ENCODE measurements at places on chromosomes 6 and 20. TPM values are rescaled to one million over a fixed set of nuclear protein-coding genes. Genes with fewer than 3 reads are reported as not detected.

Gene SOBP
- total RNA-seq, result 6.9 TPM

Gene GJA10
- not detected for total RNA-seq

GRCh38 chr6:116438590-116439448 is 22.4 kb upstream of the CALHM6 start:
- H3K4me1 ChIP-seq, result peaks cover 2% of the 10 kb centered on the region
- H3K27ac ChIP-seq, result no peak overlapping the region
- H3K4me3 ChIP-seq, result no peak overlapping the region
- peaks cover 9% of the 10 kb centered on the region for H3K36me3 ChIP-seq
- H3K27me3 ChIP-seq, result no peaks in the 10 kb centered on the region

- H3K27me3 ChIP-seq, result no peaks in the 10 kb centered on the region
- DNase-seq, result no peak
- H3K4me1 ChIP-seq, result peaks cover 40% of the 10 kb centered on the region
- no peak overlapping the region for H3K4me3 ChIP-seq
These were observed 39.9 kb downstream of the JARID2 start for GRCh38 chr6:15285682-15286294.

GRCh38 chr6:29567991-29568390 is 8.5 kb upstream of the UBD start:
- no peak overlapping the region for H3K27ac ChIP-seq
- no peaks in the 10 kb centered on the region for H3K27me3 ChIP-seq
- no peak for DNase-seq
- H3K36me3 ChIP-seq, result no peaks in the 10 kb centered on the region

Gene ADGRG6
- total RNA-seq, result 39.5 TPM

Data from upper lobe of left lung (tissue), 6 donors.